ENCODE measurements at places on chromosomes 1 and 21.
A peak's percentile ranks its signal among the peaks of the same experiment; 100 is the strongest.

DNA sequence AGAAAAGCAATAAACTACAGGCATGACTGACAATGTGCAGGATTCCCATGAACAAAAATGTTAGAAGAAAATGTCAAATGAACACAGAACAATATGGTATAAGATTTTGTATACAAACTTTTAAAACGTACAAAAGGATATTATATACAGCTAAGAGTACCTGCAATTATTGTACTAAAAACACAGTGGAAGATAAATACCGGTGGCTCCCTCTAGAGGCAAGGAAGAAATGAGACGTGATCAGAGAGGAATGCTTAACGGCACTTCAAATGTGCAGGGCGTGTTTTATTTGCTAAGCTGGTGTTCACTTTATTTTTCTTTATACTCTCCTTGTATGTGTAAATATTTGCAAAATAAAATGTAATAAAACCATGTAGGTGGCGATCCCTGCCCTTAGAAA, 191.8 kb upstream of the SAMSN1 start:
- no peak for DNase-seq

DNA sequence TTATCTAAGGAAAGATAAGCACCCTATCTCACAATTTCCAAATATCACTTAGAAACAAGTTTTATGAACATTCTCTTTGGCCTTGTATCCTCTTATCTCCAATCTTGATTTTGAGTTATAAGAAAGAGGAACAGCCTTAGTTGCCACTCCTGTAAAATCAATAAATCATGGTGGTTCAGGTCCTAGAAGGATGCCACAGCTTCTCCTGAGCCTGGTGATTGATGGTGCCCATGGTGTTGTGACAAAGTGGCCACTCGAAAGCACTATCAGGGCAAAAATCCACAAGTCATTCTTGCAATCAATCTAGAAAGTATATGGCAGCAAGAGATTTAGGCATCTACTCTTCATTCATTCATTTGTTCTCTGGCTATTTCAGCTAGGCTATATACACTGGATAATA, 27.8 kb downstream of the GBP6 start:
- no peak for DNase-seq

- peak; percentile 45 for DNase-seq
Measured at GRCh38 chr1:7121622-7121988, 336.4 kb downstream of the CAMTA1 start.

DNA sequence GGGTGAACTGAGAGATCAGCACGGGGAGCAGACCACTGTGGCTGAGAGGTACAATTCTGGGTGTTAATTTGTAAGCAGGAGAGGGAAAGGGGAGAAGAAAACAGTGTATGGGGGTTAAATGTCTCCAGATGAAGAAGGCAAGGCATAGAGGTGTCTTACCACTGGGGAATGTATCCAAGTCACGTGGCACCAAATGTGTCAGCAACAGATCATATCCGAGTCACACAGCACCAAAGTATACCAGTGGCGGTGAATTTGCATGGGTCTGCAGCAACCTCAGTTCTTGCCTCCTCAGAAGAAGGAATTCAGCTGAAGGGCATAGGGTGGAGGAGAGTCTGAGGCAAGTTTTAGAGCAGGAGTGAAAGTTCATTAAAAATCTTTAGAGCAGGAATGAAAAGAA, 21.2 kb upstream of the SYCP1 start:
- no peak for DNase-seq

GRCh38 chr1:201912832-201913231, 24.1 kb downstream of the SHISA4 start:
- no peak for DNase-seq

GRCh38 chr1:224211206-224211962, 28.3 kb downstream of the DEGS1 start:
- DNase-seq = no peak

DNA sequence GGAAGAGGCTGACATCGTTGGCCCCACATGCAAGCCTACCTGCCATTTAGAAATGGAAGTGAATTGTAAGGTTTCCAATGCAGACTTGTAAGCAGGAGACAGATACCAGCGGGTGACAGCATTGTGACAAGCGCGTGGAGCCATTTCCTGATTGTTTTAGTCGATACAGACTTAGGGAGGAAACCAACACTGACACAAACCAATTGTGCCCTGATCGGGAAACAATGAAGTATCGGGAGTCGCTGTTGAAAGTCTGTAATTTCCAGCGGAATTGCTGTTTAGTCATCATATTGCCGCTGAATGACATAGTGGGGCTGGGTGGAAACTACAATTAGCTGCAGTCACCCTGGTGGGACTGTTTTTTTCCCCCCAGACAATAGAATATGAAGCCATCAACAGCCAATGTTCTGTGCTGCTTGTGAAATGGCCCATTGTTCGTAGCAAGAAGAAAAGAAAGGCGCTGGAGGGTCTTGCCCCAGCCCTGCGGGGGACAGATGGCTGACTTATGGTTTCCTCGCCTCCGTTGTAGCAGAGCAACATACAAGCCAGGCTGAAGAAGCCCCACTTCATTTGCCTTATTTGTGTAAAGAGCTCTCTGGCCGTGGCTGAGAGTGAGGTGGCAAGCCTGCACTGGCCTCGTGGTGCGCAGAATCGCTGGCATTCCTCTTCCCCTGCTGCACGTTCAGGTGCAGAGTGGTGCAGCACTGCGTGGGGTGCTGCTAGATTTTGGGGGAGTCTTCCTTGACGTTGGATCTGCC, 462.7 kb downstream of the CAMTA1 start:
- no peak for DNase-seq

DNA sequence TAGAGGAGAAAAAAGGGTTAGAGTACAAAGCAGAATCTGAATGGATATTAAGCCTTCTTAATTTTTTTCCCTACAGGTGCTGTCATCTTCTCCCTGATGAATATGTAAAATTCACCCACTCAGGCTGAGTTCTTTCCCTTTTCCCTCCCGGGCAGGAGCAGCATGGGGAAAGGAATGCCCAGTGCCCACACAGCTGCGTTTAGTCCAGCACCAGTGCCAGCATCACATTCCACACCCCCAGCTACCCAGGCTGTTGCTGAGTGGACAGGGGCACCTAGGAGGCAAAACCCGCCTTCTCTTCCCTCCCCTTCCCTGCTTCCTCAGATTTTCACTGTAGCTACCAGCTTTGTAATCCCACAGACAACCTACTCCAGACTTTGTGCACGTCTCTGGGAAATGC, 3.4 kb upstream of the CADM3 start:
- DNase-seq = no peak

DNA sequence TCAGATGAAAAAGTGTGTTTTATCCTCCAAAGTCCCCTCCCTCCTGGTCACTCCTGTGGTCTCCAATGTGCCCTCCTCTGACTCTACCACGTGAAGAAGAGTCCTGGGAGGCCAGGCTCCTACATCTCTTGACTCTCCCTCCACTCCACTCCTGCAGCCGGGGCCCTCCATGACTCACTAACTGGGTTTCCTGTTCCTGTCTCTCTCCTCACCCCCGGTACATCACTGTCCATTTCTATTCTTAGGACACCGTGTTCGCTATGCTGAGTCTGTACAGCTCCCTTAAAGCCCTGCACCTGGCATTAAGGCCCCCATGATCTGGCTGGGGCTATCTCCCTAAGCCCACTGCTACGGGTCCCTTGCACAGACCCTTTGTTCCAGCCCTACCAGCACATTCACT, 93.4 kb downstream of the BCAR3 start:
- no peak for DNase-seq

DNA sequence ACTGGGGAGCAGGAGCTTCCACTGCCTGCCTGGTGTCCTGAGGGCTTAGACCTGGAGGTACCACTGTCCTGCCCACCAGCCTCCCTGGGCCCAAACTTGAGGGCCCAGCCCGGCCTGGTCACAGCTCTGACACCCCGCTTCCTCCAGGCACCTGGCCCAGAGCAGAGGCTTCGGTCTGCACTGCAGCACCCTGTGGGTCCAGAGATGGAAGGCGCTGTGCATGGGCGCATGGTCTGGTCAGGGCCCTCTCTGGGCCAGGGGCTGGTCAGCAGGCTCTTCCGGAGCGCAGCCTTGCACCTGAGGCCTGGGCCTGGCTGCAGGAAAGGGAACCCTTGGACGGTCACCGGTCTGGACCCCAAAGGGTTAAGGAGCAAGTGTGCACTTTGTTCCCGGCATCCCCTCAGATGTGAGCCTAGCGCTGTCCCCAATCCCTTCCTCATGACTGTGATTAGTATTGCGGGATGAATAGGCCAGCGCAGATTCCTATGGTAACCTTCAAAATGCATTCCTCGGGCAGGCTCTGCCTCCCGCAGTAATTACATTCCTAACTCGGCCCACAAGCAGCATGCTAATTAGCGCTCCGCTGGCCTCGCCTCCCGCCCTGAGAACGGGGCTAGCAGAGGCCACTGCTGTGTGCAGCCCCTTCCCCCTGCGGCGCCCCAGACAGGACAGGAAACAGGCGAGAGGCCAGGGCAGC, 36.3 kb downstream of the PRDM16 start:
- no peak for DNase-seq

GRCh38 chr1:58741678-58742553, 41.9 kb downstream of the JUN start:
- no peak for DNase-seq

DNA sequence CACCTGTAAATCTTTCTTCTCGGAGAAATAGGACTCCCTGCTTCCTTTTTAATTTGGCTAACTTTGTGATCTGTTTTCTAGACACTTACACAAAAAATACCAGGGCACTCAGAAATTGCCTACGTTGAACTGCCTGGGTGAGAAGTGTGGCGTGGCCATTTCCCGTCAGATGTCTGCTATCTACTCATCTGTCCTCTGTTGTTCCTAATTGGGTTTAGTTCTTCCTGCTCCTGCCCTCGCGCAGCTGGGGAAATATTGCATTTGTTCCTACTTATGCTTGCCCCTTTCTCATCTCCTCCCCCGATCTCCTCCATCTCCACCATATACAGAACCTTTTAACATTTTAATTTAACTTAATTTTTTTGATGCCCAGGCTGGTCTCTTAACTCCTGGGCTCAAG, 55.1 kb downstream of the CD58 start:
- no peak for DNase-seq

DNA sequence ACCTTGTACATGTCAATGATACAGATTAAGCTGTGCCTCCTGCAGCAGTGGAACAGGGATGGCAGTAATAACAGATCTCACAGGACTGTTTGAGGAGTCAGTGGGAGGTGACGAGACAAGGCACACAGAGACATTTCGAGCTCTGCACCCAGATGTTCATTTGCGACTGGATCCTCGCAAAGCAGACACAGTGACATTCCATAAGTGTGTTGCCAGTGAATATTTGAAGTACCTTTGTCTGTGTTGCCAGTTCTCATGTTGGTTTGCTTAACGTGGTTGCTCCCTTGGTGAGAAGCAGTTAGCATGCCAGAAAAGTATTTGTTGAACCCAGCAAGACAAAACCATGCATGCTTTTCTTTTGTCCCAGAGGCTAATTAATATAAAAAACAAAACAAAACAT, 67.0 kb downstream of the NID1 start:
- DNase-seq = no peak

GRCh38 chr1:15723631-15724246, 12.3 kb upstream of the SLC25A34 start:
- DNase-seq = no peak

DNA sequence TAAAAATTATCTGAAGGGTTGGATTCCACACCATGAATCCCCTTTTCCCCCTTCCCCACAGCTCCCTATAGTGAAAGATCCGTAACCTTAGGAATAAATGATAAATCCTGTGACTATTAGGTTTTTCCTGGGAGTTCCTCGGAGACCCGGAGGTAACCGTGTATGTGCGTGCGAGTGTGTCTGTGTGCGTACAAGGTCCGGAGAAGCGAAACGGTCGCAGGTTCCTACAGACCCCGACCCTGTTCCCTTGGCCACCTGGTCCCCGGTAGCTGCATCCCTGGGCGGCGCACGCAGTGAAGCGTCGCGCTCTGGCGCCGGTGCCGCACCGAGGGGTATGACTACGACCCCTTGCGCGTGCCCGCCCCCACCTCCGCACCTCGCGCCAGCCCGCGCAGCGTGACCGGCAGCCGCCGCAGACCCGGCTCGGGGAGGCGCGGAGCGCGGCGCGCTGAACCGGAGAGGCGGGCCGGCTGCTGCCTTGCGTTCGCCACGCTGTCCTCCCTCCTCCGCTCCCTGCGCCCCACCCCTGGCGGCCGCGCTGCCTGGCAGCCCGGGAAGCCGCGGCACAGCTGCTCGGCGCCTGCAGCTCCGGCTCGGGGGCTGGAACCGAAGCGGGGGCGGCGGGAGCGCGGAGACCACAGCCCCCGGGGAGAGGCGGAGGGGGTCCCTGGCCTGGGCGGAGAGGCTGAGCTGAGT, at the start of gene AK5:
TSS of gene AK5 (plus strand) at position 529 of the 696 bp plus-strand sequence. CDS start 295 bp downstream, outside the sequence.
- peak; percentile 67 for DNase-seq

DNA sequence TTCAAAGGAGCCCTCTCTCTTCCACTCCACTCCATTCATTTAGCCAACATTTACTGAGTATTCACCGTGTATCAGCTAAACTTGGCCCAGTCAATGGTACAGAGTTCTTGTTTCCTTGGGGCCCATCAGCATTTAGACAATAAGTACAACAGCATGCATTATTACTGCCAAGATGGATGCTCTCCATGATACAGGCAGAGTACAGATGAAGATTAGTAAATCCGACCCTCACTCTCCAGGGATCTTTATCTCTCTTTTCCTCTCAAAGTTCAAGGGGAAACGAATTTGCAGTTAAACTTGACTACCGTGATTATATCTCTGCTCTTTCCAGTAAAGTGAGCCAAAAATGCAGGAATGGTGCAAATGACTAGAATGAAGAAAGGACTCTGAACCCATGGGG, 184.6 kb upstream of the DUSP10 start:
- DNase-seq = no peak

DNA sequence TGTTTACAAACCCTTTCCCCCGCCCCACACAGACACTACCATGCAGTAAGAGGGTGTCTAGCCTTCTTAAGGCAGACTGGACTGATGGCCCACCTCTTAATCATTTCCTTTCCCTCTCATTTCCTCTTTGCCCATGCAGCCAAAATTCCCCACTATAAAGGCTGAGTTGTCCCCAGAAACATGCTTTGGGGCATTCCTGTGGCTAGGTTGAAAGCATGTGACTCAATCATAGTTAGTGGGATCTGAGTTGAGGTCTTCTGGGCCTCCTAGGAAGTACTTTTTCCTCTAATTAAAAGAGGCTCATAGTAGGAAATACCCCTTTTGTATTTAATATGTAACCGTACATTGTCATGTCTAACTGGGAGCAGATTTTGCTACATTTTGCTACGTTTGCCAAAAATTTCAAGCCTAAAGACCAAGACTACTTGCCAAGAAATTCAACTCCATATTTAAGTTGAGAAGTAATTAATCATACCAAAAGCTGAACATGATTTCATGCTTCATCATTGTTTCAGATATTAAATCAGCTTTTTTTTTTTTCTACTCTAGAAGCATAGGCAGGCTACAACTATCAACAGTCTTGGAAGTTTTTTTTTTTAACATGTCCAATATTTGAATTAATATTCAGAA, 174.7 kb downstream of the ADGRL4 start:
- peak; percentile 26 for DNase-seq

- no peak for DNase-seq
Measured at GRCh38 chr1:19164274-19165015, 45.6 kb downstream of the UBR4 start.

DNA sequence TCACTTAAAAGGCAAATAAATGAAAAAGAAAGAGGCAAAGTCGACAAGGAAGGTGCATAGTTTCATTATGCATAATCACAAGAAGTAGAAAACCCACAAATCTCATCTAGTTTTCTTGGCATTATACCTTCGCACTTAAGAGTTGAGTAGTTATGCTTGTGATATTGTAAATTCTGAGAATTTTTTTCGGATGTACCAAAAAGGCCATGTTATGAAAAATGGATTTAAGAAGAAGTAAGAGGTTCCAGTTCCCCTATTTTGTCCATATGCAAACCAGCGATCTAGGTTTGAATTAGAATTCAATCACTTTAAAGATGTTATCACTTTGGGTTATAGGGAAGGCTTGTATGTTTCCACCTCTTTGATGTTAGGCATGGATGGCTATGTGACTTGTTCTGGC, 7.9 kb upstream of the ERICH3 start:
- no peak for DNase-seq

All from left hindlimb (tissue), 1 donor.